Stimulated activated CD8-positive, alpha-beta memory T cell treated with anti-CD3 and anti-CD28 coated beads, Interleukin-15, amount 100 ng/mL, for 1 hour (primary cell): ENCODE measurements at places on chromosomes 3 and 15.
A peak's percentile ranks its signal among the peaks of the same experiment; 100 is the strongest.

- DNase-seq = no peak
Measured at GRCh38 chr15:46251903-46252302, 617.1 kb downstream of the SQOR start.

DNA sequence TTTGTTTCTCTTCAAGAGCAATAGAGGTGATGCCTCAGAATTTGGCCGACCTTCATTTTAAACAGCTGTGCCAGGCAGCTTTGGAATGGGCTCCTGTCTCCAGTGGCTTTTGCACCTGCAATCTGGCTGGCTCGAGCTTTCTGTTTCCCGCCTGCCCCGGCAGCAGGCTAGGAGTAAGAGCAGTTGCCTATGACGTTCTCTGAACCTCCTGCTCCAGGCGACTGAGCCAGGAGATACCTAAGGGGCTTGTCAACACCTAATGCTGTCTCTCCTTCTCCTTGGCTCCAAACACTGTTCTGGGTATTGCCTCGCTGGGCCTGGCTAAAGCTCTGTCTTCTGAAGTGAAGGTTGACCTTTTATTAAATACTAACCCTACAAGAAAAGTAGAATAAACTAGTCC lies 229.9 kb downstream of the LRRN1 start:
- no peak for DNase-seq

- no peak for DNase-seq
Measured at GRCh38 chr3:150091626-150092025, 120.9 kb upstream of the PFN2 start.

DNA sequence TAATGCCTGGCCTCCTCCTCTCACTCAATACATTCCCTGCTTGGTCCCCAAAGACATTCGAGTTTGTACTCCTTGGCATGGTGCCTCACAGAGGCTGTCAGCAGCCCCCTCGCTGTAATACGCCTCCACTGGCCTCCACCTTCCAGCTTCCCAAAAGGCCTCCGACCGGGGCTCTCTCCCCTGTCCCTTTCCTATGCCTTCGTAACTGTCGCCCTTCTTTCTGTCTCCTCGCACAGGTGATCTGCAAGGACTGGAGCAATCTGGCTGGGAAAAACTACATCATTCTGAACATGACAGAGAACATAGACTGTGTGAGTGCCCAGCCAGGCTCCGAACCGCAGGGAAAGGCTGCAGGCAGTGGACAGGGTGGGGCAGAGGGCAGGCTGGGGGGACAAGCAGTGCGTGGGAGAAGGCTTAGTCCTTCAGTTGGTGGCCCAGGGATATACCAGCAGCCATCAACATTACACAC lies 10.7 kb upstream of the ABTB1 start:
- no peak for DNase-seq

DNA sequence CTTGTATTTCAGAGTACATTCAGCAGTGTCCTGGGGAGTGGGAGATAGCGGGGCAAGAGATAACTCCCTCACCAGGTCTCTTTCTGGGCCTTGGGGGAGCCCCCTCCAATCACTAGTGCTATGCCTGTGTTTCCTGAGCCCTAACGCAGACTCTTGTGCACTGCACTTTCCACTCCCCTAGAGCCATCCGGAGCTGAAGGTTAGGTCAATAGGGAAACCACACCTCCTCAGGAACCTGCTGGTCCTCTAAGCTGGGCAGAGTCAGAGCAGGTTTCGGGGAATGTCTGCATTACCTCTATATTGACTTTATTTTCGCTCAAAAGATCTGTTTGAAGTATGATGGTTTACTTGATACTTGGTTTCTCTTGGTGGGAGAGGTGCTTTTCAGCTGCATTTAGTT lies 617.0 kb upstream of the ROBO1 start:
- DNase-seq = no peak

DNA sequence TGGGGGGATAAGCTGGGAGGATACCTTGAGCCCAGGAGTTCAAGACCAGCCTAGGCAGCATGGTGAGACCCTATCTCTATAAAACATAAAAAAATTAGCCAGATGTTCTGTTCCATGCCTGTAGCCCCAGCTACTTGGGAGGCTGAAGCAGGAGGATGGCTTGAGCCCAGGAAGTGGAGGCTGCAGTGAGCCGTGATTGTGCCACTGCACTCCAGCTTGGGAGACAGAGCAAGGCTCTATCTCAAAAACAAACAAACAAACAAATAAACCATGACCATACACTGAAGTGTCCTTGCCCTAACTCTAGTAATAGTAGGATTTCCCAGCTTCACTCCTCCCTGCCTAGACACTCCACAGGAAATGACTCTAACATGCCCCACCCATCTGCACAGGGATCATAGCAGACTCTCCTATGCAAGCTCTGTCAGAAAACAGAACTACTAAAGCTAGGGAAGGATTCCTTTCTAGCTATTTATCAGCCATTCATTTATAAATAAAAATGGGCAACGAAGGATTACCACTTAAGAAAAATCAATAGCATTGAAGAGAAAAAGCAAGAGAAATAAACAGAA lies 4.6 kb downstream of the ERICH6 start:
- no peak for DNase-seq

- no peak for DNase-seq
Measured at GRCh38 chr3:18758047-18758704, 333.0 kb upstream of the SATB1 start.

GRCh38 chr3:42367903-42368302 lies 42.5 kb downstream of the LYZL4 start:
- no peak for DNase-seq

DNA sequence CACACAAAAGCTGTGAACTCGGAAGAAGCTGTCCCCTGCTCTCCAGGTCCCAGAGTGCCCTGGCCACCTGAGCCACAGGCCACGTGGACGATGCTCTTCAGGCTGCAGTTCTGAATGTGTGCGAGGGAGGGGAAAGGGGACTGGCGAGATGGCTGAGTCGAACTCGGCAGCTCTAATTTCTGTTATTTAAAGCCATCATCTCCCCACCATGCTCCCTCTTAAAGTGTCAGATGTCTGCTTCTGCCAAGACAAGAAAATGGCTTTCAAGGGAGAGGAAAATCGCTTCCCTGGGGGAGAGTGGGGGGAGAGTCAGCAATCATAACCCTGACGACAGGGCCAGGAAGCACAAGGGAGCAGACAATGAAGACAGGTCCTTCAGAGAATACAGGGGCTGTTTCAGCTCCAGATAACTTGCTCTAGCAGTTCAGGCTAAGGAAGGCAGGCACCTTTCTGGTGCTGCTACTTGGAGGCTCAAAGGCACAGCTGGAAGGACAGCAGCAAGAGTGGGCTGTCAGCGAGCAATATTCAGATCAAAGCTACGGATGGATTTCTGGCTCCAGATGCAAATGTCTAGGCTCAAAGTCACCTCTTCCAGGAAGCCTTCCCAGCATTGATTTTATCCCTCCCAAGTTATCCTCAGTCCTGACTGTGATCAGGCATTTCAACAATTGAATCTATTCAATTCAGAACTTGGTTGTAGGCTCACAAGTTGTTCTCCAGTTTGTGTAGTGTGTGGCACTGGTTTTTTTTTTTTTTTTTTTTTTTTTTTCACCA lies 15.5 kb upstream of the CCDC33 start:
- DNase-seq = no peak

- peak; percentile 21 for DNase-seq
Measured at GRCh38 chr15:64046421-64047153, at the start of gene DAPK2. TSS of gene DAPK2 (minus strand) at chr15:64046485. CDS start at chr15:64040261, 6,224 bp downstream.

DNA sequence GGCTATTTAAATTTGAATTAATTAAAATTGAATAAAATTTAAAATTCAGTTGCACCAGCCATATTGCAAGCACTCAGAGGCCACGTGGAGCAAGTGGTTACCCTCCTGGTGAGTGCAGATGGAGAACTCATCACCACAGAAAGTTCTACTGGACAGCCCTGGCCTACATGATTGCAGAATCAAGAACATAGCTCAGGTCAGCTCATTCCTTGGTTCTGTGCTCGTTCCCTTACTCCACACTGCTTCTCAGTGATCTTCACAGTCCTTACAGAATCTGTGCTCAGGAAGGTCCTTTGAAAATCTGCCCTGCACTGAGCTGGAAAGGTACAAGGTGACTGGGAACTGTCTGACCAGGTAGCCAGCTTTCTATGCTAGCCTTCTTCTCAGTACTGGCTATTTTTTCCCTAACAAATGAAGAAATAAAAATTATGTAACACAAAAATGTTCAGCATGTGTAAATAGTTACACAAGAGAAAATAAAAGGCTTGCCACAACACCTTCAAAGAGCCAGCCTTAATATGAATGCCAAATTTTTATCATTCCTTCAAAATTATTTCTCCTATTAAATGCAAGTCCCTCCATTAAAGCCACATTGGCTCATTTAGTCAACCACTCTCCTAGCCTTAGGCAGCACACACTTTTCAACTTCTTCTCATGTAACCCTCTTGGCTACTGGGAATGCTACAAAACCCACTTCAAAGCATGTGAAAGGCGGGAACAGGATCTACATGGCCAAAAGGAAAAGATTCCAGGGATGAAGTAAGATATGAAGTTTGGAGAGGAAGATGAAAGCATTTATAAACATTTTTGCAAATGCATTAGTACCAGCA lies 326.4 kb upstream of the WNT5A start:
- DNase-seq = no peak
